Stimulated activated CD8-positive, alpha-beta memory T cell treated with anti-CD3 and anti-CD28 coated beads, Interleukin-15, amount 100 ng/mL, for 24 hours (primary cell): ENCODE measurements at places on chromosomes 3 and 15.

DNA sequence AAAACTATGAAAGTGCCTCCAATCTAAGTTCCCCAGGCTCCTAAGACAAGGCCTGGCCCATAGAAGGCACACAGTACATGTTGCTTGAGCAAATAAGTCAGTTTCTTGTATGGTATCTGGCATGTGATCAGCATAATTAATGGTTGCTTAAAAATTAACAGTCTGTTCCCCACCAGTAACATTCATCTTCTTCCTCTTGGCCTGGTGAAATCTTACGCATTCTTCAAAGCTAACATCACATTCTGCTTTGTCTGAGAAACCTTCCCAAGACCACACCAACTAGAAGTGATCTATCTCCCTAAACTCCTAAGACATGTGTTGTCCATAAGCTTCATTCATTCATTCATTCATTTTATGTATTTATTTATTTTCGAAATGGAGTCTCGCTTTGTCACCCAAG, 48.1 kb downstream of the LIPC start:
- DNase-seq, result no peak

- DNase-seq, result no peak
Measured at GRCh38 chr3:42613462-42613861, 13.0 kb downstream of the NKTR start.

GRCh38 chr15:68599560-68600071, 20.8 kb downstream of the CORO2B start:
- no peak for DNase-seq

GRCh38 chr15:43828061-43828657, 1.4 kb downstream of the WDR76 start:
- no peak for DNase-seq

DNA sequence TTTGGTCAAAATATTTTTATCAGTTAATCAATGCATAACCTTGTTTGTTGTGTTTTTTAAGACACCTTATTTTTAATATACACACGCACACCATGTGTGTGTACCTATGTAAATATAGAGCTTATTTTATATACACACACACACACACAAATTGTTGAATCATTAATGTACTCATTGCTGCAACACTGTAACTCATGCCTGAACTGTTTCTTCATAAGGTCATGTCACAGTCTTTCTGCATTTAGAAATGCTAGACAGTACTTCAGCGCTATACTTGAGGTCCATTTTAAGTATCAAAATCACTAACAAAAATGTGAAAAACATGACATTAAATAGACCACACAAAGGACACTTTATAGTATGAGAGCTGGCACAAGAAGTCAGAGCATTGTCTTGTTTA, 589.4 kb downstream of the SI start:
- no peak for DNase-seq

DNA sequence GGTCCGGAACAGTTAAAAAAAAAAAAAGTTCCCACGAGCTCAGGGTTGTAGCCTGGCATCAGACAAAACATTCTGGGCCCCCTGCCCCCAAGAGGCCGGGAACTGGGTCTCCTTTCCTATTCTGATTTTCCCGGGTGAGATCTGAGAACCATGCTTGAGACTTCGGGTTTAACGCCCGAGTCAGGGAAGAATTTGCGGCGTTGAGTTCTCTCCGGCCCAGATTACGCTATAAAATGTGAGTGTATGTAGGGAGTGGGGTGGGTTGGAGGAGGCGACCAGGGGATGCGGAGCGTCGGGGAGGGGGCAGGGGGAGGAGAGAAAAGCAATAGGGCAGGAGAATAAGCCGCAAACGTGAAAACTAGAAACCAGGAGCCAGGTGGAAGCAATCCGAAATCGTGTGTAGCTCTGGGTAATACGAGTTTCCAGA, 2.7 kb downstream of the ZIC1 start:
- DNase-seq, result no peak

DNA sequence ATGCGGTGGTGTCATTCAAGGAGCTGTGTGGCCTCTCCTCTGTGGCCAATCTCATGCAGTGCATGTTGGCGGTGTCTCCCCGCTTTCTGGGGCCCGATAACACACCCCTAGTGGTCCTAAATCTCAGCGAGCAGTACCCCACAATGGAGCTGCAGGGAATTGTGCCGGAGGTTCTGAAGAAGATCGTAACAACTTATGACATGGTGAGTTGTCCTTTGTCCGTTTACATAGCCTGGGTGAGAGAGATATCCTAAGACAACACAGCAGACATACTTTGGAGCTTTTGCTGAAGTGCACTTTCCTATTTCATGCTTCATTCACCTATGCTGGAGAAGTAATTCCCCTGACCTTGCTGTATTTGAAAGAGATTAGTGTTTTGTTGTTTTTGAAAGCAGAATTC, 130.0 kb downstream of the PLCL2 start:
- no peak for DNase-seq

DNA sequence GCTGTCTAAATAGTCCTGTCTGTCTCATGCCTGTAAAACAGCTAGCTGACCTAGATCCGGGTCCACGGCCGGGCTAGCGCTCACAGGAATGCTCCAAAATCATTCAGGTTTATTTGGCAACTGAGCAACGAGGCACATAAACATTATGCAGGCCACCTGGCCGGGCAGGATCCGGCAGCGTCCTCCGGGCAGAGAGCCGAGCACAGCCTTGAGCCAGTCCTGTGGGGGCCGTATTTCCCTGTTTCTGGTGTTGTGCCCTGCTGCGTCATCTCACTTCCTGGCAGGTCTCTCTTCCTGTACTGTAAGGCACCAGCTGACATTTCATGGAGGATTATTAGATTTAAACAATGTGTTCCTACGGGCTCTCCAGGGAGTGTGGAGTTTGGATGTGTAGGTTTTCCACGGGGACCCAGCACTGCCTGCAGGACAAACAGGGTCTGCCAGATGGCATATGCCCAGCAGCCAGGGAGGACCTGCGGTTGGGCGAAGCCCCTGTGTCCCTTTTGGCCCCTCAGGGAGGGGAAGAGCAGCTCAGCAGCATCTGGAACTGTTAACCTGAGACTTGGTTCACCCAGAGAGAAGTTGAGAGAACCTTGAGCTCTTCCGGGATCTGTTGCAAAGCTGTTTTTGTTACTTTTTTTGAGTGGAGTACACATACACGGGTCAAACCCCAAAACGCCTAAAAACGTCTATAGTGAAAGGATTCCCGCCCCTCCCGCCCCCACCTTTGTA, 16.6 kb upstream of the LRRK1 start:
- DNase-seq, result no peak

DNA sequence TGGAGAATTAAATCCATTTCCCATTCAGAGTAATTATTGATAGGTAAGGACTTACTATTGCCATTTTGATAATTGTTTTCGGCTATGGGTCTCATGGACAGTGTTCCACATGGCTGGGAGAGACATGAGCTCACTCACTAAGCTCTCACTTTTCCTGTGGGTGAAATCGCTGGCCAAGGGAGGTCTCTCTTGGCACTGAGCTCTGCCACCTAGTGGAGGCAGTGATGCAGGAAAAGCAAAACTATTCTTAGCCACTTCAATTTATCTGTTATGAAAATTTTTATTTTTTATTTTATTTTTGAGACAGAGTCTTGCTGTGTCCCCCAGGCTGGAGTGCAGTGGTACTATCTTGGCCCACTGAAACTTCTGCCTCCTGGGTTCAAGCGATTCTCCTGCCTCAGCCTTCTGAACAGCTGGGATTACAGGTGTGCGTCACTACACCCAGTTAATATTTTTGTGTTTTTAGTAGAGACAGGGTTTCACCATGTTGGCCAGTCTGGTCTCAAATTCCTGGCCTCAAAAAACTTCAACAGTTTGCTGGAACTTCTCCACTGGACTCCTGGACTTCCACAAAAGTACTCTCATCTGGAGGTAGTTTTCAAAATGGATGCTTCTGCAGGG, 4.7 kb upstream of the RNF13 start:
- DNase-seq, result peak; percentile 22

GRCh38 chr3:135239615-135239884, 444.5 kb downstream of the EPHB1 start:
- no peak for DNase-seq

- no peak for DNase-seq
Measured at GRCh38 chr3:156431334-156432124, 123.4 kb downstream of the SSR3 start.

- no peak for DNase-seq
Measured at GRCh38 chr15:79970181-79970580, 815 bp downstream of the BCL2A1 start.

DNA sequence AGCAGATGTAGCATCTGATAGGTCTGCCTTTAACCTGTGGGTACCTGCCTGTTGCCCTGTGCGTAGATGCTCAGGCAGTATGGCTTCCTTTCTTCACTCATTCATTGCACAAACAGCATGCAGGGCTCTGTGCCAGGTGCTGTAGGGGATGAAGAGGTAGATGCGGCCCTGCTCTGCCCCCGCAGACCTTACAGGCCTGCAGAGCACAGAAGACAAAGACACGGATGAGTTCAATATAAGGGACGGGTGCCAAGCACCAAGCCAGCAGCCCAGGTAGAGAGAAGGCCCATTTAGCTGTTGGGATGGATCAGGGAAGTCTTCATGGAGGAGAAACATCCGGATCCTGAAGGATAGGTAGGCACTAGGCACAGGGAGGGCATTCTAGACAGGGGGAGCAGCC, 69.4 kb downstream of the AAGAB start:
- no peak for DNase-seq

- DNase-seq, result no peak
Measured at GRCh38 chr3:194384569-194385001, 14.5 kb downstream of the GP5 start.

- no peak for DNase-seq
Measured at GRCh38 chr15:83200162-83200561, 7.5 kb downstream of the HDGFL3 start.

DNA sequence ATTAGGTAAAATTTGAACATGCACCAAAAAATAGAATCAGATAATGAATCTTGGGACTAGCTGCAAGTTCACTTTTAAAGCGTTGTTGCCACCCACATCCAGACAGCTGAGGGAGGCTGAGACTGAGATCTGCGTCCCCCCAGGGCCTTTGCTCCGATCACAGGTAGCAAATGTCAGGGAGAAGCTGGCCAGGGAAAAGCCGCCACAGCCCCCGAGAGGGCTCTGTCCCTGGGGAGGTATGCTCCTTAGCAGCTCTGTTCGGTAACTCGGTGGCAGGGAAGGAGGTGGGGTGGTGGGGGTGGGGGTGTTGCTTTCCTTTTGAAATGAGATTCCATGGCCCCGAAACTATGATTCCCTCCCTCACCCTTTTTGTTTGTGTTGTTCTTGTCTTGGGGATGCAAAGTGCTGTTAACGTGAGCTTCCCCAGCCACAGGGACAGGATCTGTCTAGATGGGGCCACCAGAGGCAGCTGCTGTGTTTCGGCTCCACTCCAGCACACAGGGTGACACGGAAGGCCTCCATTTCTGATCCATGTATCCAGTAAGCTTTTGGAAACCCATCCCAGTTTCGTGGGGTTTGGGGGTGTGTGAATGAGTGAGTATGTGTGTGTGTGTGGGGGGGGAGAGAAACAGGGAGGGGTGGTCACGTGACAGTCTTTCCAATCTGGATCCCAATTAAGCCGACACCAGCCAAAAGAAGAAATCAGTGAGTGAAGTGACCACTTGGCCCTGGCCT, 1.1 kb upstream of the MINAR1 start:
- DNase-seq, result no peak

- no peak for DNase-seq
Measured at GRCh38 chr3:64992530-64993285, 304.9 kb upstream of the ADAMTS9 start.

GRCh38 chr3:89698208-89698830, 590.9 kb downstream of the EPHA3 start:
- no peak for DNase-seq

- no peak for DNase-seq
Measured at GRCh38 chr3:123880998-123881561, 3.1 kb downstream of the MYLK start.

GRCh38 chr3:197793247-197793646, 2.2 kb downstream of the LRCH3 start:
- no peak for DNase-seq
